ENCODE measurements at places on chromosomes 3 and 15. TPM values are rescaled to one million over a fixed set of nuclear protein-coding genes. Genes with fewer than 3 reads are reported as not detected.

DNA sequence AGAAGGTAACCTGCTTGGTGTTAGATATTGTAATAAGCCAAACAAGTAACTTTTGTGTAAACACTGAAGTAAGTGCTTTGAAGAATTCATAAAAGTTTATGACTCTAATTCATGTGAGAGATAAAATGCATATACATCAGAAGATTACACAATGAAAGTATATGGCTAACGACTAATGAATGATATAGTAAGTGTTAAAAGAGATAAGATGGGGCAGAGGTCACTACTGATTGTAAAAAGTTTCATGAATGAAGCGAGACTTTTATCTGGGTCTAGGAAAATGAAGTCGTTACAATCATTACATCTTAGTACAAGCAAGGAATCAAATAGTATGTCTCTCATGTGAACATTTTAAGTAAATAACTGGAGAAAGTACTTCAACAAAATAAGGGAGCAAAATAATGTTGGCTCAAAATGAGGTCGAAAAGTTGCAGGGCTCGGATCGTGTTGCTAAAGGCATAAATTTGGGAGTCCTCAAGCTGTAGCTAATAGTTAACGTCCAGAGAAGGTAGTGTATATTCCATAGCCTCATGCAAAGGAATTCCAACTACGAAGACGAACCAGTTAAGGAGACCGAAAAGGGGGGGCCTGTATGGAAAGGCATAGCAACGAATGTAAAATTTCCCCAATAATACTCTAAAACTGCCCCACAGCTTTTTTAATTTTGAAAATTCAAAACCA lies 984 bp upstream of the DUT start:
- no peak for DNase-seq
- H3K4me3 ChIP-seq, result peak overlapping the region; percentile 96
- H3K27me3 ChIP-seq, result no peaks in the 10 kb centered on the region
- H3K27ac ChIP-seq, result peak overlapping the region; percentile 93
- H3K4me1 ChIP-seq, result no peaks in the 10 kb centered on the region

- no peak overlapping the region for H3K4me3 ChIP-seq
- H3K27ac ChIP-seq, result no peak overlapping the region
- H3K4me1 ChIP-seq, result no peaks in the 10 kb centered on the region
- H3K27me3 ChIP-seq, result no peaks in the 10 kb centered on the region
- H3K36me3 ChIP-seq, result no peaks in the 10 kb centered on the region
- no peak for DNase-seq
These were observed 15.6 kb downstream of the CLDN1 start for GRCh38 chr3:190306513-190307163.

GRCh38 chr3:156253150-156253549 lies 132.8 kb downstream of the KCNAB1 start:
- no peaks in the 10 kb centered on the region for H3K4me1 ChIP-seq
- no peak overlapping the region for H3K27ac ChIP-seq
- no peaks in the 10 kb centered on the region for H3K27me3 ChIP-seq
- no peaks in the 10 kb centered on the region for H3K36me3 ChIP-seq

GRCh38 chr15:74958320-74958907 lies 1.8 kb upstream of the RPP25 start:
- H3K36me3 ChIP-seq, result no peaks in the 10 kb centered on the region
- H3K4me1 ChIP-seq, result peaks cover 54% of the 10 kb centered on the region
- H3K27me3 ChIP-seq, result no peaks in the 10 kb centered on the region

The C3orf22 gene
- not detected for total RNA-seq

DNA sequence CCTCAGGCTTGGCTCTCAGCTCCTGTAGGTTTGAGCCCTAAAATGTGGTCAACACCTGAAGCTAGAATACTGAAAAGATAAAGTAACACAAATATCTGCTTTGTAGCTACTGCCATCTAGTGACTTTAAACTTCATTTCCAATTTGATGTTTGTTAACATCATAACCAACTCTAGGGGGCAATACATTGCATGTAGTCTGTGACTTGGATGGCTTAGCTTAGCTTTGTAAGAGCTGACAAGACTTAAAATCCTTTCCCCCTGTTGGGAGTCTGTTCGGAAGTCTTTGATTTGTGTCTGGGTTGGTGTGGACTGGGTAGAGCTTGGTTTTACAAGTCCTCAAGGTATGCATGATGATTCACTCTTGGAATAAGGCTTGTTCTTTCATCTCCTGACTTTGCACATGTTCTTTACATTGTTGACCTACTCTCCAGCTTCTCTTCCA lies 51.7 kb downstream of the SCN11A start:
- no peak overlapping the region for H3K4me3 ChIP-seq
- DNase-seq, result no peak
- no peaks in the 10 kb centered on the region for H3K27me3 ChIP-seq

The IMPG2 gene
- 0.16 TPM for total RNA-seq

- H3K4me3 ChIP-seq, result no peak overlapping the region
- no peak overlapping the region for H3K27ac ChIP-seq
- no peaks in the 10 kb centered on the region for H3K27me3 ChIP-seq
- no peak for DNase-seq
These were observed 524.9 kb downstream of the RBMS3 start for GRCh38 chr3:29805757-29806156.

GRCh38 chr15:81560405-81560804 lies 186.4 kb upstream of the TMC3 start:
- DNase-seq, result no peak
- H3K4me3 ChIP-seq, result no peak overlapping the region
- H3K27me3 ChIP-seq, result no peaks in the 10 kb centered on the region
- no peaks in the 10 kb centered on the region for H3K4me1 ChIP-seq

The TRPM7 gene
- 49.3 TPM for total RNA-seq

The CLDN18 gene
- not detected for total RNA-seq

DNA sequence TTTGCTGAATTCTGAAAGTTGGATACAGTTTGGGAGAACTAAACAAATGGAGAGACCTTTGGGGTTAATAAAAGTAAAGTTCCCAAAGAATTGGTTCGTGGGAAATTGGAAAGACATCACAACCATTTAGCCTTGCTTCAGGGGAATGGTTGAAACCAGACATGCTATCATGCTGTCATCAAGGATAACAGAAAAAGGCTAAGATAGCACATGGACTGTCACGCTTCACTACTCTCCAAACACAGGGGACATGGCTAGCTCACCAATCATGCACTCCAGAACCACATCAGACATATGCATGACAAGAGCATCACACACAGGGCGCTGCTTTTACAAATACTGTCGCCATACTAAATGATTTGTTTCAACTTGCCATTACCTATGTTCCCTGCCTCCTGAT lies 671.7 kb upstream of the ROBO1 start:
- H3K36me3 ChIP-seq, result no peaks in the 10 kb centered on the region
- no peak for DNase-seq
- no peak overlapping the region for H3K27ac ChIP-seq
- H3K27me3 ChIP-seq, result no peaks in the 10 kb centered on the region
- no peak overlapping the region for H3K4me3 ChIP-seq
- no peaks in the 10 kb centered on the region for H3K4me1 ChIP-seq

DNA sequence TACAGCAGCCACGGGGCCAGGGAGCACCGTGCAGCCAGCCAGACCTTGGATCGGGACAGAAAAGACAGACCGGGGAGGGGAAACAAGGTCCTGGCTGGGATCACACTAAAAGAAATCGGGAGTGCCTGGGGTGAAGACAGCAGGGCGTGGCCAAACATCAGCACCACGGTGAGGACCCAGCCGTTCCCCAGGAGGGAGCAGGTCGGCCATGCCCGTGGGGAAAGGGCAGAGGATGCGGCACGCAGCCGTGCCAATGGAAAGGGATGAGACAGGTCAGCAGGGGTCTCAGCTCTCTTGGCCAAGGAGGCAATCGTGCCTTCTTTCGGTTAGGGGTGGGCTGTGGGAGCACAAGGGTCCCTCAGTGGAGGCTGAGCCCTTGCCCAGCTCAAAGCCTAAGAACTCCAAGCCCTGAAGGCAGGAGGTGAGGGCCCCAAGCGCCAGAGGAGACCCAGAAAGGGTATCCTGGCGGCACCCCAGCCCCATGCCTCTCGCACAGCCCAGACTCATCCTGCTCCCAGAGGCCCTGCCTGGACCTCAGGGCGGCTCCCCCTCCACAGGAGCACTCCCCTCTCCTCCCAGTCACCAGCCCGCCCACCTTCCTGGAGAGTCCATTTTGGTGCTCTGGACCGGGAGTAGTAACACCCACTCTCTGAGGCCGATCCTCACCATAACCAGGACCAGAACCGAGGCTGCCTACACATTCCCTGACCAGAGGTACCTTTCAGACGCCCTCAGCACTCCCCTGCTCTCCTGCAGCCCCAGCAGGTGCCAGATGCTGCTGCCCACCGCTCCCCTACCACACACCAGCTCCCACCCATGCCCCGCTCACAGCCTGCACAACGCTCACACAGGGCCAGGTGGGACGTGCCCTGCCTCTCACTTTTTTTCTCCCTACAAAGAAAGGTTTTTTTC lies 23.2 kb upstream of the OCA2 start:
- no peak overlapping the region for H3K4me3 ChIP-seq
- H3K27me3 ChIP-seq, result no peaks in the 10 kb centered on the region
- H3K27ac ChIP-seq, result no peak overlapping the region
- DNase-seq, result no peak
- H3K4me1 ChIP-seq, result no peaks in the 10 kb centered on the region

DNA sequence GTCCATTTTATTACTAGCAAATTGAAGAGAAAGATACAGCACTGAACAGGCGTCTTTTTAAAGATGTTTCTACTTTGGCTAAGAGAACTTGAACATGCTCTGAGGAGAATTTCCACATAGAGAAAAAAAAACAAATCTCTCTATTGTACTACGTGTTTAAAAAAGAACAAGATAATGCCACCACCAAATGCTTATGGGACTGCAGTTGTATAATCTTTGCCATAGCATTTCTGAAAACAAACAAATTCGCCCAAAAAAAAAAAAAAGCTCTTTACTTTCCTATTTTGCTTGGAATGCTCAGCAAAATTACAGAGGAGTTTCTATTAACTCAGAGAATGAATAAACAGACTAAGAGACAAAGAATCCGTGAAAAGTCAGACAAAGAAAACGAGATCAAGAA lies 114.2 kb downstream of the CNTN3 start:
- DNase-seq, result no peak
- no peaks in the 10 kb centered on the region for H3K27me3 ChIP-seq
- H3K4me1 ChIP-seq, result no peaks in the 10 kb centered on the region

The EXD1 gene
- total RNA-seq, result not detected

The RUVBL1 gene
- total RNA-seq, result 26.2 TPM

The BFSP2 gene
- total RNA-seq, result not detected

DNA sequence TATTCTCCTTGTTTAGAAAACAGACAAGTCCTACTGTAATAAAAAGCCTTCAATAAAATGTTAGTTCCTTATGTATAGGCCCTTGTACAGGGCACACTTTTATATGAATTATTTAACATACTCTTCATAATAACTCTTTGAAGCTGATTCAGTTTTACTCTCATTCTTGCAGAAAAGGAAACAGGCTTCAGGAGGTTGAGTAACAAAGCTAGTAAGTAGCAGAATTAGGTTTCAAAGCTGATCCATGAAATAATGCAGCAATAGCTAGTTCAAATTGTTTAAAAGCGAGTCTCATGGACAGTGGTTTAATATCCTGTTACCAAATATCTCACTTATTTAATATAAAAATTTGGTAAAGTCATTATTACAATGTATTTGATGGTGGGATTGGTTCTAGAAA lies 25.0 kb downstream of the TCF12 start:
- no peak overlapping the region for H3K4me3 ChIP-seq
- H3K36me3 ChIP-seq, result no peaks in the 10 kb centered on the region
- no peak for DNase-seq
- no peaks in the 10 kb centered on the region for H3K27me3 ChIP-seq

The NR1I2 gene
- total RNA-seq, result 0.17 TPM

- no peak for DNase-seq
- peaks cover 8% of the 10 kb centered on the region for H3K4me1 ChIP-seq
- H3K27ac ChIP-seq, result peak overlapping the region; percentile 93
- no peaks in the 10 kb centered on the region for H3K36me3 ChIP-seq
These were observed 88.3 kb downstream of the KLF15 start for GRCh38 chr3:126268866-126269265.

The COMMD2 gene
- total RNA-seq, result 11.1 TPM

The CADM2 gene
- total RNA-seq, result 0.56 TPM

The SEMA3F gene
- 25.3 TPM for total RNA-seq

The KCNMB2 gene
- total RNA-seq, result 1.3 TPM

- H3K27ac ChIP-seq, result peak overlapping the region; percentile 11
- H3K4me1 ChIP-seq, result peaks cover 52% of the 10 kb centered on the region
- no peak for DNase-seq
- H3K27me3 ChIP-seq, result no peaks in the 10 kb centered on the region
These were observed 12.0 kb downstream of the VPS8 start for GRCh38 chr3:184823990-184824389.

DNA sequence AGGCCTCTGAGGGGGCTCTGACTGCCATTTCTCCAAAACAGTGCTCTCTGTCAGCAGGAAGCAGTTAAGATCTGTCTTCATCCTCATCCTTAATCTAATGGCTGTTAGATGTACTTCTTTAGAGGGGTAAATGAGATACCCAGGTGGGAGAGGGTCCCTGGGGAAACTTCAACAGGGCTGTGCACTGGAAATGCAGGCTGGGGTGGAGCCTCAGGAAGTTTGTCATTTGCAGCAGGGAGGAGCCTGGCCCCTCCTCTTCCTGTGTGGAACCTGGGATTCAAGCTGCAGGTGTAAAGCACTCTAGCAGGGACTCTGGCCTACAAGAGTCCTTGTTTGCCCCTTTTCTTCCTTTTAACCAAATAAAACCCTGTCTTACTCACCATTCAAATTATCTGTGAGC lies 1173.6 kb downstream of the OTOL1 start:
- no peaks in the 10 kb centered on the region for H3K4me1 ChIP-seq
- no peak overlapping the region for H3K27ac ChIP-seq
- DNase-seq, result no peak

DNA sequence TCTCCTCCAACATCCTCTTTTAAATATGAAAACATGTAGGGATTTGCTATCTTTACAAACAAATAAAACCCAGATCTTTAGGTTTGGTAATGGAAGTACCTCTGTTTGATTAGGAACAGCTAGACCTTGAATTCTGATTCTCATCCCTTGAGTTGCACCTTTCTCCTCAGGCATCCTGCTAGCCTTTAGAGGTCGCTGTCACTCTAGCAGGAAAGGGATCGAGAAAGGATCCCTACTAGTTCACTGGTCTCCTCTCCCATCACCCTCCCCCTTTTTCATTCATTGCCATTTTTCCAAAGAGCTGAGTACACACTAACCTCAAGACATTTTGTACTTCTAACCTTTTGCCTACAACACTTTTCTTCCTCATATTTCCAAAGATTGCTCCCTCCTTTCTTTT lies 569.8 kb downstream of the RBMS3 start:
- H3K36me3 ChIP-seq, result no peaks in the 10 kb centered on the region
- H3K4me3 ChIP-seq, result no peak overlapping the region
- H3K4me1 ChIP-seq, result no peaks in the 10 kb centered on the region
- H3K27ac ChIP-seq, result no peak overlapping the region
- no peaks in the 10 kb centered on the region for H3K27me3 ChIP-seq

All from heart left ventricle (tissue), 16 donors.